Right cardiac atrium (tissue), 5 donors: ENCODE measurements at places on chromosomes 2 and 18.
A peak's percentile ranks its signal among the peaks of the same experiment; 100 is the strongest.

- no peak for DNase-seq
Observed at GRCh38 chr18:6743999-6744398, 14.5 kb downstream of the ARHGAP28 start.

DNA sequence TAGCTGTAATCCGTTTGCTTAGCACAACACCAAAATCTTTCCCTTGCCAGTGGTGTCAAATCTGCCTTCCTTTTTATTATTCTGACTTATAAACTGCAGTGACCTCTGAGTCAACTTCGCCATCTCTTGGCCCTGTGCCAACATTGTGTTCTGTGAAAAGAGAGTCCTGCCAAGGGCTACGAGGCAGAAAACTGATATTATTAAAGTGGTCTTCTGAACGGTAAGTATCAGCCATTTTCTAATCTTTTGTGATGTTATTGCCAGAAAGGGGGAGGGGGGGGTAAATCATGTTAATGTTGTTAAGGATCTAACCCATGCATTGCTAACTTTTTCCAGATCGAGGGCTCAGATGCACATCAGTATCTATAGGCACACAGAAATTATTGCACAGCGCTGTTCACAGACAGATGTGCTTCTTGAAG, 121.5 kb upstream of the LTBP1 start:
- peak; percentile 74 for DNase-seq

GRCh38 chr2:81235601-81236000, 931.0 kb upstream of the LRRTM1 start:
- no peak for DNase-seq

GRCh38 chr2:46009772-46010171, 287.4 kb upstream of the EPAS1 start:
- DNase-seq, result no peak

- no peak for DNase-seq
Observed at GRCh38 chr2:120736202-120736623, 545 bp downstream of the GLI2 start.

- peak; percentile 48 for DNase-seq
Observed at GRCh38 chr2:130864830-130865800, 28.4 kb downstream of the ARHGEF4 start.

GRCh38 chr2:195864316-195864715, 204.3 kb downstream of the DNAH7 start:
- no peak for DNase-seq

DNA sequence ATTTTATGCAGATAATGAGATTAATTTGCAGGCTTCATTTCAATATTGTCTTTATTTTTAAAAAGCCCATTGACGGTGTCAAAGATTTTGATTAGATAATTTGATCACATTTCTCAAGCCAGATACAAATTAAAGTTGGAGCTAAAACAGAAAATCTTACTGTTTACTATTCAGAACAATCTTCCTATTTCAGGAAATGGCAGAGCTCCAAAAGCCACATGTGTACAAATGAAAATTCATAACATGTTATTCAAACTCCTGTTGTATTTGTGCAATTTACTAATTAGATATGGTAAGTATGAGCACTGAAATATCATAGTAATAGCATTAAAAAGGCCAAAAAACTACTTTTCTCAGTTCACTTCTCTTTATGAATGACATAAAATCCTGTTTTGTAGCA, 682.9 kb downstream of the KCNJ3 start:
- no peak for DNase-seq

DNA sequence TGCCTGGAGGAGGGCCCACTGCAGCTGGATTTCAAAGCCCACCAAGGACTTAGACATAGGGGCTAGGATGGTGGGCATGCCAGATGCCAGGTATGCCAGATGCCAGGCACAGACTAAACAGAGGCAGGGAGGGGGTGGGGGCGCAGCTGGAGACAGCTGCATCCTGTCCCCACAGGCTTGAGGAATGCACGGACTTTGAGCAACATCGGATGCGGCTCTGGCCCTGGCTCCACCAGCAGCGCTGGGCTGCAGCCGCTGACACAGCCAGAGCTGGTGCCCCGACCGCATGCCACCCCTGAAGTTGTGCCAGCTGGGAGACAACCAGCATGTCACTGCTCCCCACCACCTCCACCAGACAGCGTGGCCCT, 39.5 kb downstream of the AQP12A start:
- DNase-seq, result no peak

- DNase-seq, result peak; percentile 69
Observed at GRCh38 chr18:44700652-44701051, 20.0 kb downstream of the SETBP1 start.

- DNase-seq, result no peak
Observed at GRCh38 chr2:141925511-141925910, 205.3 kb downstream of the LRP1B start.

- no peak for DNase-seq
Observed at GRCh38 chr2:171530378-171530777, 8.1 kb downstream of the CYBRD1 start.

- no peak for DNase-seq
Observed at GRCh38 chr2:13003500-13003899, 286.8 kb downstream of the TRIB2 start.

DNA sequence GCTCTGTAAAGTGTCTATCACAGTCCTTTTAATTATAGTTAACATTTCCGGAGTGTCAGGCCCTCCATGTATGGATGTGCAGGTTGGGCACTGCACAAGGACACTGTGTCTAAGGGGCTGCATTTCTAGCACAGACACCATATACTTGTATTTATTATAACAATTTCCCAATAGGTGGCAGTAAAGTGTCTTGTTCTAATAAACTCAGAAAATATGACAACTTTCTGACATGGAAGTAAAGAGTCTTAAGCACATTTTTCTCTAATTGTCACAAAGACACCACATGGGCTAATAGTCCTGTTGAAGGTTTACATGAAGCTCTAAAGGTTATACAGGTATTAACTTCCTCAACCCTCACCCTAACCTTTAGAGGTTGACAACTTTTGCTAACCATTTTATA, 156.6 kb downstream of the DYSF start:
- no peak for DNase-seq

DNA sequence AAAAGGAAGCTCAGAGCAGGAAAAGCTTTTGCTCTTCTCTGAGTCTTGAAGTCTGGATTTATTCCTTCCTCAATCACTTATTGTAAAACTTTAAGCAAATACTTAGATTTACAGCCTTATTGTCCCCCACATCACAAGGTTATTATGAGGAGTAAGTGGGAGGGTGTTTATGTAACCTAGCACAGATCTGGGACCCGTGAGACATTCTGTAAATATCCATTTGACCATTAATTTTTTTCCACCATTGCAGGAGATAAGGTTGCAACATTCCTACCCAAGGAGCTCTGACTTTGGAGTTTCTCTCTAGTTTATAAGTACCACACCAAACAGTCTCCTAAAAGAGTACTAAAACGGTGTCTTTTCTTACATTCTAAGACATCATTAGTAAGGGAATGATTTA, 52.1 kb upstream of the CTIF start:
- no peak for DNase-seq

DNA sequence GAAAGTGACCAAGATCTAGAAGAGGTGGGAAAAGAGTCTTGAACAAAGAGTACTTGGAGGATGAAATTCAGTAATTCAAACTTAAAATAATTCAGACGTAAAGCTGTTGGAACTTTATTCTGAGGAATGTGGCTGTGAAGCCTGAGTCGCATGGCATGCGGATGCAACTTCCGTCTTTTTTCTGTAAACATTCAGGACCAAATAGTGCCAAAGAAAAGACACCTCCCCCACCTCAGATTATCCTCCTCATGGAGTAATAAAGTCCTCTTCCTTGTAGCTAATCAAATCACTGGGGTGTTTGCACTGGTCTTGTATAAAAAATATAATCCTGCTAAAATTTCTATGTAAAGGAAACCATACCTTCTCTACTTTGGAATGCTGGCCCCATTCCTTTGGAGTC, 790.4 kb downstream of the TSN start:
- no peak for DNase-seq

DNA sequence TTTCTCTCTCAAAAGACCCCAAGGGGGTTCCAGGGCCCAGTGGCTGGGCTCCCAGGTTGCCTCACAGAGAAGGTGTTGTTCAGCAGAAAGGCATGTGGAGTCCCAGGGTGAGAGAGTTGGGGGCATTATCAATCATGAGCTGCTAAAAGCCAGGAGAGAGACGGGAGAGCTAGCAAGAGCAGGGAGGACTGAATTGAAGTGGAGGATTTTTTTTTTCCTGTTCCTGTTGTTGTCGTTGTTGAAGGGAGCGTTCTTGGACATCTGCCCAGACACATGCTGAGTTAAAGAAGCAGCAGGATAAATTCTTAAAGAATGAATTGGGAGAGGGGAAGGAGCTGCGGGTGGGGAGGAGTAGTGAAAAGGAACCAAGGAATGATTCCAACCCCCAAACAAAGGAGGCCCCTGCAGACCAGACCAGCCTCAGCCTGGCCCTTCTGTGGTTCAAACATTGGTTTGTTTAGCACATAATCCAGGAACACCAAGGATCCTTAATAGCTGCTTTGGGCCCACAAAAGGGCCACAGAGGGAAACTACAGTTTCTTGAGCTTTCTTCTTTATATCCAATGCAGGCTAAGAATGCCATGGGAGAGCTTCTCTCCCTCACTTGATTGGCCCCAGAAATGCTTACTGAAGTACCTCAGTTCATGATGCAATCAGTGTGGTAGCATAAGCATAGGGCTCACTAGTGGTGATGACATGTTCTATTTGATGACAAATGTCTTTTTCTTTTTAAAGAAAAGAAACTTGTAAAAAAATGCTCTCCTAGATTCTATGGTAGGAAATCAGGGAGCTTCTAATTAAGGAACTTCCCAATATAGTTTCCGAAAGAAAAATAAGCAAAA, 146.0 kb downstream of the SETBP1 start:
- DNase-seq, result peak; percentile 68

DNA sequence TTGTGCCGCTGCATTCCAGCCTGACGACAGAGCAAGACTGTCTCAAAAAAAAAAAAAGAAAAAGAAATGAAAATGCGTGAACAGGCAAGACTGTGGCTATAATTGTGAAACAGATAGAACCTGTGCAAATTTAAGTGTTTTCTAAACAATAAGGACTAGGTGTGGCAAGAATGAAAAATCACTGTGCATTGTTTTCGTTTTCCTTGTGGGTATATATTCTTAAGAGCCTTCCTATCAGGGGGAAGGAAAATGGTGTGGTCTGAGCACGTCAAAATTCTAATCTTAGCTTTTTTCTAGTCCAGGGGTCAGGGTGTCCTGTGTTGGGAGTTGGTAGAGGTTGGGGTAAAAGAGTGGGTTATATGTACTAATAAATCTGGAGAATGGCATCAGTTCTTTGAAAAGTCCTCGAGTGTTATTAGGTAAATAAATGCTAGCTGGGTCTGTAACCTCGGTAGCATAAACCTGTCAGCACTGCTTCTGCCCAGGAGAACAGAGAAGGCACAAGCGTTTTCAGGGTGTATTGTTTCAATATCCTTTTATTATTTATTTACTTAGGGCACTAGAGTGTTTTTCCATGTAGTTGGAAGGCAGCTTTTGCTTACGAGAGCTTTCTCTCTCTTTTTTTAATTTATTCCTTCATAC, 11.6 kb downstream of the ATP6V1C2 start:
- DNase-seq, result no peak

DNA sequence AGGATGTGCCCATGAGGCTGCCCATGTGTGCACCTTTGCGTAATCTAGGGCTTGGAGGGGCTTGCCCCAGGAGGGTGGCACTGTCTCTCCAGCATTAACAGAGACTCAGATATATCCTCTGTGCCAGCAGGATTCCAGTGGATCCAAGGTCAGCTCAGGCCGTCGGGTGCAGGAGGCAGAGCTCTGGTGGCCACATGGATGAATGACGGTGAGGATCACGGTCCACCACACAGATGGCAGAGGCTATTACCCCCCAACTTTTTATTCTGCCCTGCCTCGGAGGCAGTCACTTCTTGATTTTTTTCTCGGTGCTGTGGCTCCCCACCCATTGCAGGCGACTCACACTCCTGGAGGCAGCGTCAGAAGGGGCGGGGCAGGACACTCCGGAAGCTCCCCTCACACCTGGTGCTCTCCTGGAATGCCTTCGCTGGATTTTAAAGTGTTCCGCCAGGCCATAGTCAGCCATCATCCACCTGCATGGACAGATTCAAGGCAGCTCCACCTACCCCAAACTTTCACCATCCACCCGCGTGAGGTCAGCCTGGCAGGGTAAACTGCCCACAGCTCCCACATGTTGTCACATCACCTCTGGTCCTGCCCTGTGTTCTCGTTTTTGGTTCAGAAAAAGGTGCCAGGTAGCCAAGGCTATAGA, 602.9 kb upstream of the RAB6C start:
- no peak for DNase-seq

- no peak for DNase-seq
Observed at GRCh38 chr2:9087121-9087681, 83.7 kb upstream of the MBOAT2 start.

DNA sequence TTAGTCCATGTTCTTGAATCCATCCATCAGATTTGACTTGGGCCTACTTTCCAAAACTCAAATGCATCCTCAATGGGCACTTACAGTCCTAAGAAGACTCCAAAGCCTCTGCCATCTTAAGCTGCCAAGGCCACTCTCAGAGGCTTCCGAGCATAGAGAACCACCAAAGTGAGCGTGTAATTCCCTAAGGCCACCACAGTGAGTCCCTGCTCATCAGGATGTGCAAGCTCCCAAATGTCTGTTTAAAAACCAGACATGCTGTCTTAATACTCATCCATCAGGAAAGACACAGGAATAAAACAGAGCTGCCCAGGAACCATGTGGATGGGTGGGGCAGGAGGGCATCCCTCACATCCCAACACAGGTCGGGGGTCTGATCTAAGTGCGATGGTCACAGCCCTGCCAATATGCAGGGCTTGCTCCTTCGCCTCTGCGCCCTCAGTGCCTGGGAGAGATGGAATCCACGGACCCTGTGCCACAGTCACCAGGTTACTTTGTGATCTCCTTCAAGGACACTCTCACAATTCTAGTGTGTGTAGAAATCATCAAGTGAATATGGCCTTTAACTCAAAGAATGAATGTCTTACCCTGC, 80.4 kb downstream of the POLR1A start:
- DNase-seq, result peak; percentile 12

DNA sequence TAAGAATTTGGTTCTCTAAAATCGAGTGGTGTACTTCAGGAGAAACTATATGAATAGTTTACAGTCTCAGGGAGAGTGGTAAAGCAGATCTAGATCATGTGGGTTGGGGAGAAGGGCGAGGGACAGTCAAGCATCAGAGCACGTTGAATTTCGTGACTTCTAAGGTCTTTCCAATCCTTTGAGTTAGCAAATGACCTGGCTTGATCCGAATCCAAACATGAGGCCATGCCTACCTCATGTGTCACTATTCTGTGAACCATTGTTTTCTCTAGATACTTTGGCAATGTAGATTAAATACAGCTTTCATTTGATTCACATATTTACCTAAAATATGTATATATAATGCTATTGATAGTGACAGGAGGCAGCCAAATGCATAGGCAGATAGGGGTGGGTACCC, 674.9 kb downstream of the NYAP2 start:
- no peak for DNase-seq

GRCh38 chr2:239893236-239893515, 132.0 kb downstream of the NDUFA10 start:
- DNase-seq, result no peak

GRCh38 chr2:5834501-5834900, 142.3 kb downstream of the SOX11 start:
- DNase-seq, result no peak

DNA sequence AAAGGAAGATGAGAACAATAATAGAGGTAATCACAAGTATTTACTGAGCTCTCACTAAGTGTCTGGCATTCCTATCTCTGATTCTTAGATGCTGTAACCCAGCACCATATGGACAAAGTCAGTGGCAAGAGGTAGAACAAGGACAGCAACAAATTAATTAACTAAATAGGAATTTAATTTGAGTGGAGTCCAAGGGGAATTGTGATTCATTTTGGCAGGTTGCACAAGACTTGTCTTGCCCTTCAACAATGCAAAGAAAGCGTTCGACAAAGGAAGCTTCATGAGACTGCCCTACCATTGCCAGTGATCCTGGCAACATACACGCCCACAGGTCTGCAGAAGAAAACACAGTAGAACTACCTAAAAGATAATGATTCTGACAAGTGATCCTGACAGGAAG, 221.6 kb downstream of the RBM43 start:
- no peak for DNase-seq
